ENCODE measurements at places on chromosomes 7 and 10.

- no peak for DNase-seq
Observed at GRCh38 chr10:25600651-25601050, 333.4 kb upstream of the MYO3A start.

GRCh38 chr7:25028370-25029021 is 48.5 kb upstream of the OSBPL3 start:
- no peak for DNase-seq

DNA sequence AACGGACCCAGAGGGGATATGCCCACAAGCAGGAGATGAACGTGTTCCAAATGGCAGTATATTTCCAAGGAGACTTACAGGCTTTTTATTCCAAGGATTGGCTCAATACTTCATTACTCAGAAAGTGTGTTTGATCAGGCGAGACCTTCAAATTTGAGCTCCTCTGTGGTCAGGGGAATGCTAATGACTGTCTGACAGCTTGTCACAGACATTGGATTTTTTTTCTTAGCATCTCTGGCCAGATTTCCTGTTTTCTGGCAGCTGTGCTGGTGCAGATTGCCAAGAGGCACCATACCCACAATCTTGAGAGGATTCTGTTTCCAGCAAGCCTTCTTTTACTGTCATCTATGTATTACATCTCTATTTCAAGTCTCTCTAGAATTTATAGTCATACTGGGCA is 93.8 kb downstream of the C1GALT1 start:
- no peak for DNase-seq

DNA sequence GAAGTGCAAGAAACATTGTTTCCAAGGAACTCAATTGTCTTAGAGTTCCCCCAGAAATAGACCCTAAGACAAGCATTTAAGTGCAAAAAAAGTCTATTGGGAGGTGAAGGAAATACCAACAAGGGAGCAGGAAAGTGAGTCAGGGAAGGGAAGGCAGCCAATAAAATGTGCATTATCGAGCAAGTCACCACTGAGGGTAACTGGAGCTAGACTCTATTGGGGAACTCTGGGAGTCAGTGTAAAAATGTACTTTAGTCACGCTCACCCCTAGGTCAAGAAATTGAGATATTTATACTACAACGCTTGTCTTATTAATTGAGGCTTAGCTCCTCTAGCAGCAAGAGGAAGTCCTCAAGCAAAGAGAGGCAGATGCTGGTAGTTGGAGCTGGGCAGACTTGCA is 137.7 kb downstream of the RTKN2 start:
- no peak for DNase-seq

GRCh38 chr10:30188556-30189237 is 129.3 kb upstream of the JCAD start:
- no peak for DNase-seq

DNA sequence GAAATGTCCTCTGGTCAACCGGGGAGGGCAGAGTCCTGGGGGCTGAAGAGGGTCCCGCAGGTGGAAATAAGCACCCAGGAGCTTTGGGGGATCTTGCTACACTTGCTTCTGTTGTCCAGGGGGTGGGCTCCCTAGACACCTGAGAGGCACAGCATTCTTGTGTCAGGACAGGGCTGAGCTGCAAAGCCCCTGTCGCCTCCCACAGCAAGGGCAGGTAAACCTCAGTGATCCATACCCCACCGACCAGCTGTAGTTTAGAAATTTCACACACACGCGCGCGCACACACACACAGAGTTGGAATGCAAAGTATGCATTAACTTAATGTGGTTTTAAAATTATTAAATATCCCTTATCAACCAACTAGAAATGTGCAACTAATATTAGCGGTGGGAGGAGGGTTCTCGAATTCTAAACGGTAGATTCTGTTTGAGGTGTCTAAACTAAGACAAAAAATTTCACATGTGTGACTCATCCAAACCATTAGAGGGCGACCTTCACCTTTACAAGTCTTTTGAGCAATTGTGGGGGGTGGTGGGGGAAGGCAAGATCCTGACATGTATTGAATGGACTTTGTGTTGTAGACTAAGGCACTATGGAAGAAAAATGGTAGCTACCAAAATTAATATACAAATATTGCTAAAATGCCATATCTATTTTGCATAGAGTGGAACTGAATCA is 34.3 kb upstream of the PTF1A start:
- peak; percentile 46 for DNase-seq

DNA sequence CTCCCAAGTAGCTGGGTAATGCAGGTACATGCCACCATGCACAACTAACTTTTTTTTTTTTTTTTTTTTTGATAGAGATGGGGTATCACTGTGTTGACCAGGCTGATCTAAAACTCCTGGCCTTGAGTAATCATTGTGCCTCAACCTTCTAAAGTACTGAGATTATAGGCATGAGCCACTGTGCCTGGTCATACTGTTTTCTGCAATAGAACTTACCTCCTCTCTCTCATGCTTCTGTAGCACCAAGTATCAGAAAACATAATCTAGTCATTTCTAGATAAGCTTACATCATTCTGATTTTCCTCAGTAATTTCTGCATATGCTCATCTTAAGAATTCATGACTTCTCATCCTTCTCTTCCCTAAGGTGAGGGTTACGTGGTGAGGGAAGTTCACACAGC is 210.0 kb downstream of the IMMP2L start:
- no peak for DNase-seq

GRCh38 chr10:54800741-54801421 is at the start of gene PCDH15:
Gene PCDH15, minus strand, starts transcription at chr10:54801231. Its CDS starts 136,969 bp downstream, at chr10:54664262.
- DNase-seq = peak; percentile 29

DNA sequence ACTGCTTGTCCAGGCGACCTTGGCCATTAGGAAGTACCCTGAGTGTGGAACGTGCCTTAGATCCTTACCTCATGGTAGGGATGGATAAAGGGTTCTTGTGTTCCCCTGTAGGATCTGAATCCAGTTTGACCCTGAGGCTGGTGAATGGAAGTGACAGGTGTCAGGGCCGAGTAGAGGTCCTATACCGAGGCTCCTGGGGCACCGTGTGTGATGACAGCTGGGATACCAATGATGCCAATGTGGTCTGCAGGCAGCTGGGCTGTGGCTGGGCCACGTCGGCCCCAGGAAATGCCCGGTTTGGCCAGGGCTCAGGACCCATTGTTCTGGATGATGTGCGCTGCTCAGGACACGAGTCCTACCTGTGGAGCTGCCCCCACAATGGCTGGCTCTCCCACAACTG is 31.6 kb downstream of the DMBT1 start:
- DNase-seq = no peak

Measured in cerebellar cortex (tissue), 1 donor.